Right forelimb (tissue), 1 donor: ENCODE measurements at places on chromosomes 12 and 14.

DNA sequence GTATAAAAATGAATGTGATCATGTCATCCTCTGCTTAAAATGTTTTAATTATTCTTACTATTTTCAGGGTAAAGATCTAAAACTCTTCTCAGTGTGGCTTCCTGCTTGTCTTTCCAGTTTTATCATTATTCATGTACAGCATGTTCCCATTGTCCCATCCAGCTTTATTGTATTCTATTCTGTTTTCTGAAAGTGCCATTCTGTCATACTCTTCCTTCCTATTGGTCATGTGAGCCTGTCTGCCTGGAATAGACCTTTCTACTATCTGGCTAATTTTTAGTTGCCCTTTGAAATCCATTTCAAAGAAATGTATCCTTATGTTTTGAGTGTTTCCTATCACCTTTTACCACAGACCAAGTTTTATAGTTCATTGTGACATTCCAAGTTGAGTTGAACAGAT is 34.9 kb downstream of the PALS1 start:
- DNase-seq, result no peak

GRCh38 chr12:92136965-92137721 is 8.5 kb downstream of the BTG1 start:
- no peak for DNase-seq

- DNase-seq, result no peak
Measured at GRCh38 chr12:90243211-90243610, 534.6 kb upstream of the ATP2B1 start.

DNA sequence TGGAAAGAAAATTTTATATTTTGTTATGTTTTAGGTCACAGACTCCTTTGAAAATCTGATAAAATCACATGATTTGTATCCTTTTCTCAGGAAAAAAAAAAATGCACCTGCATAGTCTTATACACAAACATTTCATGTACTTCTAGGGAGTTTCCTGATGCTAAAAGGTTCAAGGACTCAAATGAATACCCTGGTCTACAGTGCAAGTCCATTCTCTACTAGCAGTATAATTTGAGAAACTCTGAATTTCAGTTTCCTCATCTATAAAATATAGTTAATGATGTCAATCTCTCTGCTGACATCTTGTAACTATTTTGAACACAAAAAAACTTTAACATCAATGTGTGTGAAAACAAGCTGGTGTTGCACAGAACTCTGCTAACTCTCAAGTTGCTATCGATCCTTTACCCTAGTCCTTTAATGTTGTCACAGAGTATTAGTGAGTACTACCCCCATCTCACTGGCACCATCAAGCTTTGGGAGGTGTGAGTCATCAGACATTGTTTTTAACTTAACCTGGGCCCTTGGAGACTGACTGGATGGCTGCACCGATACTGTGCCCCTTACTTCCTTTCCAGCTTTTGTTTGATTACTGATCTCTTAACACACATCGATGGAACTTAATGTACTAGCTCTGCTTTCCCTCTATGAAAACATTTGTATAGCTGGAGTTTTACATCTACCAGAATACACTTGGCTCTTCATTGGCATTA is 251.9 kb upstream of the SOX5 start:
- DNase-seq, result no peak

DNA sequence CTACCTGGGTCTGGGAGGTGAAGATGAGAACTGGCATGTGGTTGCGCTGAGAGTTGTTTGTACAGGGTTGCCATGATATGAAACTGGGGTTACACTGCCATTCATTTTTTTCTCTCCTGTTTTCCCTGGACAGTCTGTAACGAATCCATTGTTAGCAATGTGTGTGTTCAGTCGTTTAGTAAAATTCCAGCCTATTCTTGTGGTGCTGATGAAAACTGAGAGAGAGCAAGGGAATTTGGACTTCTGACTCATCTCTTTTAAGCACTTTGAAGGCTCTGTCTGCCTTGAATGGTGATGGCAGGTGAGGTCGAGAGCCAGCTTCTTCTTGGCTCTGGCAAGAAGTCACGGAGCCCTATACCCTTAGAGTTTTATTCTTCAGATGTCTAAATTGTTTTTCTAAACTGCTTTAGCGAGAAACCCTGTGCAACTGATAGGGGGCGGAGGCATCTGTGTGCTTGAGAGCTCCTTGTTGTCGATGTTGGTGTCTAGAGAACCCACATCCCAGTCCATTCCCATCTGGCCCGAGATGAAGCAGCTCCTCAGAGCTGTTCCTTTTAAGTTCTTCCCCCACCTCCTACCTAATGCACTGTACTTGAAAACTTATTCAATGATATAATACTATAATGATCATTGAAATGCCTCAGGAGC is 204.4 kb downstream of the TMX1 start:
- DNase-seq, result no peak

- DNase-seq, result no peak
Measured at GRCh38 chr12:76746516-76746915, 17.4 kb upstream of the ZDHHC17 start.

DNA sequence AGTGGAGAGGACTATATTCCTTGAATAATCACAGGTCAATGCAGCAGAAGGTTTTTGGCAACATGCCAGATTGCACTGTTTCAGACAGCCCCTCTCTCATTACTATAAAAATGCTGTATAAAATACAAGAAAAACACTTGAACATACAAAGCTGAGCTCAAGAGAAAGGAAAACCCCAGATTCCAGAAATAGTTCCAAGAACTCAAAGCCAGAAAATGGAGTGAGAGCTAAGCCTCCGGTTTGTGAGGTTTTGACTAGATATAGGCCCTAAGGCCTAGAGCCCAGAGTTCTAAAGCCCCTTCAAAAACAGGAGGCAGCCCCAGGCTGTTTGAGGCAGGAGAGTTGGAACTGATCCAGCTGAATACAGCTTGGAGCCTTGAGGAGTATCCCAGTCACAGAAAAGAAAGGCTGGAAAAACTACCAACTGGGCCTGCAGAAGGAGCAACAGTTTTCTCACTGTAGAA is 29.4 kb upstream of the ACTN1 start:
- no peak for DNase-seq

DNA sequence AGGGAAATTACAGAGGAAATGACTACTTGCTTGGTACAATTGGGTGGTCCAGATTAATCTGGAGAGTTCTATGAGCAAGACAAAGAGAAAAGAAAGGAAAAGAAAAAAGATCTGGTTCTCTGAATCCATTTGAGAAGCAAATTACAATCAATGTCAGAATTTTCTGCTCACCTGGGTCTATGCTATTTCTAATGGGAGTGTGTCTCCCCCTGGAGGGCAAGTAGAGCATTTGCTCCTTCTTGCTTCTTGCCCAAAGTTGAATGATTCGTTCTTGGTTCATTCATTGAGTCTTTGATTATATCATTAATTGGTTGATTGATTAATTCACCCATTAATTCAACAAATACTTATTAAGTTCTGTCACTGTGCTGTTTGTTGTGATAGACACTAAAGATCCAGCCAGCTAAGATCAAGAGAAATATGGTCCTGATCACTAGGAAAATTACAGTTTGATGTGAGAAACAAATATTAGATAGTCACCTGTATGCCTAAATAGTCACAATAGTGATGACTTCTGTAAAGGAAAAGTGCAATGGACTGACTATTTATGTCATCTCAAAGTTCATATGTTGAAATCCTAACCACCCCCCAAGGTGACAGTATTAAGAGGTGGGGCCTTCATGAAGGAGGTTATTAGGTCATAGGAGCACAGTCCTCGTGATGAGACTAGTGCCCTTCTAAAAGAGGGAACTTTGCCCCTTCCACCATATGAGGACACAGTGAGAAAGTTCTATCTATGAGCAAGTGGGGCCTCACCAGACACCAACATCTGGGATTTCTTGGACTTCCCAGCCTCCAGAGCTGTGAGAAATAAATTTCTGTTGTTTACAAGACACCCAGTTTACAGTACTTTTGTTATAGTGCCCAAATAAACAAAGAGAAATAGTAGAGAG is 8.0 kb upstream of the ASB8 start:
- no peak for DNase-seq

DNA sequence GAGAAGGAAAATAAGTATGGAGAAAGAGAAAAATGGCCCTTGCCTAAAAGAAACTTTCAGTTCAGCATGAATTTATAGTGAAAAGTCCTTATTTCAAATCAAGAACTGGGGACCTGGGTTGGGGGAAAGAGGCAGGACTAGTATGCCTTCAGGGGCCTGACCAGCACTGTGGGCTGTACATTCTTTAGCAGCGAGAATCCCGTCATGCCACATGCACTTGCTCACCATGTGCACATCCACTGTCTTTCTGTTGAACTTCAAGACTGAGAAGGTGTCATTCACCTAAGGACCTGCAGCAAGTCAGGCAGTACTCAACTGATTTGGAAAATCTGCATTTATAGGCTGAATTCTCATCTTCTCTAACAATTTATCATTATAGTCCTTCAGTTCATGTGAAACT is 50.2 kb downstream of the RAB35 start:
- DNase-seq, result no peak

GRCh38 chr12:182381-182892 is 31.5 kb downstream of the SLC6A12 start:
- DNase-seq, result no peak

- DNase-seq, result no peak
Measured at GRCh38 chr14:54700717-54701116, 133.8 kb downstream of the SAMD4A start.

DNA sequence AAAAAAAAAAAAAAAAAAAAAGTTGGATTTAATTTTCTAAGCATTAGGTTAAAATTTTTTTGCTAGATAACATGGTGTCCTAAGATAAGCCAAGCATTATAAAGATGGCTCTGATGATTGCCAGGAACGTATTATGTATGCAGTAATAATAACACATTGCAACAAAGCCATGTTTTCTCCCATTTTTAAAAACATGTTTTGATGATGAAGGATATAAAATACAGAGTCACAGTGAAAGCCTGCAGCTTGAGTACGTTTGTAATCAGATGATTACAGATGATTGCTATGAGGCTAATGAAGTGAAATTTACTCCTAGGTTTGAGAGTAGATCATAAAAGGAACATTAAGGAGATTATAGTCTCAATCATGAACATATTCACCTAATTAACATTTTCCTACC is 13.3 kb upstream of the WDR89 start:
- DNase-seq, result no peak

GRCh38 chr12:14326699-14327098 is 38.8 kb upstream of the ATF7IP start:
- DNase-seq, result no peak

DNA sequence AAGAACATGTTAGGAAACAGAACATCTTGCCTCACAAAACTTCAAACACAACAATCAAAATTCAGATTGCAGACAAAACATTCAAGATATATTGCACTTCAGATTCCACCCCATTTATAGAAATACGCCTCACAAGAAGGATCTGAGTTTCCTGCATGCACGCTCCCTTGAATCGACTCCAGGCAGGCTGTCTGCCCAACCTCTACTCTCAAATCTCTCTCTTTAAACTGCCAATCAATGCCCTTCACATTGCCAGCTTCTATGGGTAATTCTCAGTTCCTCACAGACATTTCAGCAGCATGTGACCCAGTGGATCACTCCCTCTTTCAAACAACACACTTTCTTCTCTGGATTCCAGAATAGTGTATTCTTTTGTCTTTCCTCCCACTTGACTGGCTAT is 184.1 kb downstream of the PRKD1 start:
- no peak for DNase-seq

DNA sequence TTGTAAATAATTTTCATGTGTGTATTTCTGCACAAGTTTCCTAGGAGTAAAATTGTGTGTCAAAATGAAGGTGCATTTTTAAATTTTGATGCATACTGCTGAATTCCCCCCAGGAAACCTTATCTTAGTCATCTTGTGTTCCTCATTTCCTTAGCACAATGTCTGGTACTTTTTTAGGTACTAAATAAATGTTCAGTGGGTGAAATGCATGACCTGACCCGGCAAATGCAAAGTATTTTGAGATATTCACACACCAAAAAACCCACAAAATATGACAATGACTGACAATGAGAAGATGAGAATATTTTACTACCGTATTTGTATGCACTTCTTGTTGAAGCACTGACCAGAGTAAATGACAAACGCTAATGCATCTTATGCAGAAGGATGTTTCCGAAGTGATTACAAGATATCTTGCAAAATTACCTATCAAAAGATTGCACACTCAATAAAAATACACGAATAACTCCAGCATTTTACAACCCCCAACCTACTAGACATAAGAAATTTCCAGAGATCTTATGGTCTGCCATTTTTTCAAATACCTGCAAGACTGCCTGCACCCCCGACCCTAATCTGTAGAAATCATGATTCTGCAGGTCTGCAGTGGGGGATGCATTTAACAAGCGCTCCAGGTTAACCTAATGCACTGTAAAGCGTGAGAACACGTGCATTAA is 895 bp upstream of the PRKAB1 start:
- DNase-seq, result no peak

DNA sequence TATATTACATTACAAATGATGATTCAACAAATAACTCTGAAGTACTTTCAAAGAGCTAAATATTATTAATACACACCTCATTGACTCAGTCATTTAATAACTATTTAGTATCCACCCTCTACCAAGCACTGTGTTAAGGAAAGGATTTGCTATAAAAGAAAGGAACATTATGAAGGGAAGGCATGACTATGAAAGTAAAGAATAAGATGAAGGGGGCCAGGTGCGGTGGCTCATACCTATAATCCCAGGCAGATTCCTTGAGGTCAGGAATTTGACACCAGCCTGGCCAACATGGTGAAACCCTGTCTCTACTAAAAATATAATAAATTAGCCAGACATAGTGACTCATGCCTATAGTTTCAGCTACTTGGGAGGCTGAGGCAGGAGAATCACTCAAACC is 107.9 kb downstream of the PLCZ1 start:
- no peak for DNase-seq

DNA sequence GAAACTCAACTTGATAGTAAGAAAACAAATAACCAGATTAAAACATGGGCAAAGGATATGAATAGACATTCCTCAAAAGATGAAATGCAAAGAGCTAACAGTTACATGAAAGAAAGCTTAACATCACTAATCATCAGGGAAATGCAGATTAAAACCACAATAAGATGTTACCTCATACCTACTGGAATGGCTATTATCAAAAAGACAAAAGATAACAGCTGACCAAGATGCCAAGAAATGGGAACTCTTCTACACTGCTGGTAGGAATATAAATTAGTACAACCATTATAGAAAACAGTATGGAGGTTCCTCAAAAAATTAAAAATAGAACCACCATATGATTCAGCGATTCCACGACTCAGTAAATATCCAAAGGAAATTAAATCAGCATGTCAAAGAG is 18.8 kb downstream of the KCNH5 start:
- no peak for DNase-seq

GRCh38 chr14:24262821-24263733 is at the start of gene TGM1:
TSS of gene TGM1 (minus strand) at chr14:24263177. CDS start at chr14:24262352, 825 bp downstream.
- DNase-seq, result no peak

DNA sequence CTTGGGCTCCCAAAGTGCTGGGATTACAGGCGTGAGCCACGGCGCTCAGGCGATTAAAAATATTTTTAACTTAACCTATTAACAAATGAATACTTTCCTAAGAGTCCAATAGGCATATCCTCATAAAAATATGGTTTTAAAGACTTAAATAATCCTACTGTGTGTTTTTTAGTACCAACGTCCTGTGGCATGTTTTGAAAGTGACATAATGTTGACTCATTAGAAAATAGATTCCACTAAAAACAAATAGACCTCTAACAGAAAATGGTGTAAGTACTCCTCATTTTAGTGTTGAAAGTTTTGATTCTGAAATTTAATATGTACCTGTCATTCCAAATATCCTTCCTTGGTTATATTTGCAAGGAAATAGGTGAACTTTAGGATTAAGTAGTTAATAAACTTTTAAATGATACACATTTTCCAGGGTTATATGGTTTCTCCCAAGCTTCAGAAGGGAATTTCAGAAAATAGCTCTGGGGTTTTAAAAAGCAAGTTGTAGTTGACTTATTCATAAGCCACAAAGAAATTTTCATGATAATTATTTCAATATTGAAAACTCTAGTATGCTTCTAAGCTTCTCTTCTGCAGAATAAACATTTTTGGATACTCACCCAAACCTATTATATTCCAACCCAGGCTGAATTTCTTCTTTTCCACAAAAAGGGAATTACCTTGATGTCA is 12.1 kb upstream of the LUM start:
- DNase-seq, result no peak
